Vein endothelial cell (primary cell): ENCODE measurements at places on chromosomes 13 and 19. TPM values are rescaled to one million over a fixed set of nuclear protein-coding genes. Genes with fewer than 3 reads are reported as not detected.

MRPL4 gene
- total RNA-seq: 56.5 and 57.3 TPM in 2 replicates

ZNF737 gene
- 9.8 and 14.0 TPM in 2 replicates for total RNA-seq

DCT gene
- 0.10 TPM in 1 of 2 replicates, not detected in the other for total RNA-seq

CYP2A13 gene
- not detected in 2 replicates for total RNA-seq

IRGC gene
- total RNA-seq: not detected in 2 replicates

MEIS3 gene
- 0.29 TPM in 1 of 2 replicates, not detected in the other for total RNA-seq

SLC39A3 gene
- total RNA-seq: 25.6 and 31.7 TPM in 2 replicates

CASP14 gene
- total RNA-seq: not detected in 2 replicates

ZNF816 gene
- total RNA-seq: 6.8 and 6.9 TPM in 2 replicates

DNAJC15 gene
- 14.7 and 16.7 TPM in 2 replicates for total RNA-seq

ZNRF4 gene
- not detected in 2 replicates for total RNA-seq

C19orf67 gene
- not detected in 2 replicates for total RNA-seq

NPAS1 gene
- 0.29 and 0.33 TPM in 2 replicates for total RNA-seq

SLC6A16 gene
- total RNA-seq: 0.96 and 0.98 TPM in 2 replicates

PRR20E gene
- total RNA-seq: not detected in 2 replicates

DHDH gene
- total RNA-seq: not detected in 2 replicates

HCST gene
- total RNA-seq: not detected in 2 replicates

ZNF426 gene
- total RNA-seq: 24.9 and 26.5 TPM in 2 replicates

UBA52 gene
- 813 and 914 TPM in 2 replicates for total RNA-seq

TJP3 gene
- not detected in 2 replicates for total RNA-seq

TRIM13 gene
- total RNA-seq: 33.0 and 38.7 TPM in 2 replicates

MEDAG gene
- total RNA-seq: 19.4 and 31.4 TPM in 2 replicates

PLK5 gene
- total RNA-seq: not detected in 2 replicates

MBD3L3 gene
- not detected in 2 replicates for total RNA-seq

CGB2 gene
- total RNA-seq: not detected in 2 replicates

SIGLEC5 gene
- total RNA-seq: under 0.01 TPM in 1 of 2 replicates, not detected in the other

PRR36 gene
- total RNA-seq: not detected in 2 replicates
